ENCODE measurements at places on chromosomes 6 and 20. TPM values are rescaled to one million over a fixed set of nuclear protein-coding genes. Genes with fewer than 3 reads are reported as not detected.

The BPIFA1 gene
- not detected for total RNA-seq

The ADGRF5 gene
- 0.70 TPM for total RNA-seq

The NFKBIL1 gene
- total RNA-seq = 17.6 TPM

The SMLR1 gene
- total RNA-seq = not detected

The NHSL1 gene
- 11.8 TPM for total RNA-seq

The BACH2 gene
- total RNA-seq = 0.52 TPM

The CTSA gene
- 20.7 TPM for total RNA-seq

Measured in renal cortical epithelial cell (primary cell).